ENCODE measurements at places on chromosomes 1 and 21. TPM values are rescaled to one million over a fixed set of nuclear protein-coding genes. Genes with fewer than 3 reads are reported as not detected.

Gene GLIS1
- not detected for polyA plus RNA-seq

Gene DAB1
- 4.4 TPM for polyA plus RNA-seq

Gene HAO2
- not detected for polyA plus RNA-seq

Gene SPATA17
- polyA plus RNA-seq, result 0.16 TPM

Gene DNAH14
- polyA plus RNA-seq, result 4.0 TPM

Gene TTC39A
- 1.2 TPM for polyA plus RNA-seq

Gene TFF2
- not detected for polyA plus RNA-seq

Gene NT5C1A
- polyA plus RNA-seq, result 0.15 TPM

Gene DCDC2B
- not detected for polyA plus RNA-seq

Gene KRTAP10-6
- not detected for polyA plus RNA-seq

Gene AKNAD1
- 0.08 TPM for polyA plus RNA-seq

Gene PTPN14
- 7.6 TPM for polyA plus RNA-seq

Gene CREB3L4
- 27.2 TPM for polyA plus RNA-seq

All from ovary (tissue), 10 donors.